ENCODE measurements at places on chromosomes 11 and 22. TPM values are rescaled to one million over a fixed set of nuclear protein-coding genes. Genes with fewer than 3 reads are reported as not detected.

DNA sequence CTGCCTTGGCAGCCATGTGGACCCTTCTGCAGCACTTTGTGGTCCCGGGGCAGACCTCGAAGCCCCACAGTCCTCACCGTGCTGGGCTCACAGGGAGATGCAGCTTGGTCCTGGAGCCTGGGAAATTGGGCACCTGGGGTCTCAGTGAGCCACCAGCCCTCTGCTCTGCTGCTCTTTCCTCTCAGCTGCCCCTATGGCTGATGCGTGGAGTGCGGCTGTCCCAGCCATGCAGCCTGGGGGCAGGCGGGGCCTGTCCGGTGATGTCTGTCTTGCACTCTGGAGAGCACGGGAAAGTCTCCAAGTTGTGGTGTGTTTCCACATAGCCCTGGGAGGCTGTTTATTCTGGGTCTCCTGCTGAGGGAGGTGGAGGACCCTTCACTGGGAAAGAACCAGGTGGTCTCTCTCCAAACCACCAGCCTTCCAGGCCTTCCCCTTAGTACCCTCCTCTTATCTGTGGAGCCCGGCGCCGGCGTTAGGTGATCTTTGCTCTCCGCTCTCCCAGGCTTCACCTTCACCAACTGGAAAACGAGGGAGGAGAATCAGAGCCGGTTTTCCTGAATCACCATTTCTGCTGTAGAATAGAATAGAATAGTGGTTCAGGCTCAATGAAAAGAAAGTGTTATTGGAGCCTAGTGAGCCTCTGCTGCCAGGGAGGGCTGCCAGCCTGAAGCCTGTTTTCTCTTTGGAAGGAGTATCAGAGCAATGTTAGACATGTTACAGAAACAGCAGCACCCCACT, 41.2 kb upstream of the GRAMD4 start:
- DNase-seq = no peak

EFCAB6 gene
- 3.9 TPM for total RNA-seq

- no peak for DNase-seq
Measured at GRCh38 chr22:42462016-42462415, 29.8 kb upstream of the NFAM1 start.

GRCh38 chr11:31818425-31818755, 7.3 kb upstream of the PAX6 start:
- DNase-seq = no peak

ROBO4 gene
- total RNA-seq = not detected

PKP3 gene
- 70.7 TPM for total RNA-seq

SLC25A18 gene
- not detected for total RNA-seq

OR52N4 gene
- total RNA-seq = not detected

GRCh38 chr22:37235897-37236607, 8.0 kb downstream of the RAC2 start:
- no peak for DNase-seq

DNA sequence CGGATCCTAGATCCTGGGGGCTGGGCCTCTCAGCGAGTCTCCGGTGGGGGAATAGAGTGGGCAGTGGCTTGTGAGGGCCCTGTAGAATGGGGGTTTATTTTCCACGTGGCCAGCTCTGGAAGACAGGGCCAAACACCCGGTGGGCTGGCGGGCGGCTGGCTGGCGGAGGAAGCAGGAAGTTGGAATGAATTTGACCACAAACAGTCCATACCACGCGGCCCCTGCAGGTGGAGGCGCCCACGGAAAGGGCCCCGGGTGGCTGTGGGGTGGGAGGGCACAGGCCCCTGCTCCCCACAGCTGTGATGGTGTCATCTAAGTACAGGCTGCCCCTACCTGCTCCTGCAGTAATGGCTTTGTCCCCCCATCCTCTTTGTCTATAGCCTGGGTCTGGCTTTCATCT, 15.1 kb downstream of the MCAT start:
- no peak for DNase-seq

DNA sequence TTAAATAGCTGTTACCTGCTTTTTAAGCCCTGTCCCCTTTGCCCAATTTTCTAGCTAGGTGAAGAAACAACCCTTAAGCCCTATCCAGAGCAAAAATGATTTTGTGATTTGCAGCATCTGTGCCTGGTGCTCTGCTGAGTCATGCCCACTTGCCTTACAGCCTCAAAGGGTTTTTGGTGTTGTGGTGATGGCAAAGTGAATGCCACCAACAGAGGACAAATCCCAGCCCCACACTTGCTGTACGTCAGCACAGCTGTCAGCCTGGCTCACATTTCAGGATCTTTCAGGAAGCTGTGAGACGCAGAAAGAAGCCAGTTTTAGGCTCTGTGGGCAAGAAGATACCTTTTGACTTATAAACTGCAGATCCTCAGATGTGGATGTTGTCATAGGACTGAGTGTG, 401.7 kb downstream of the TENM4 start:
- DNase-seq = no peak

DNA sequence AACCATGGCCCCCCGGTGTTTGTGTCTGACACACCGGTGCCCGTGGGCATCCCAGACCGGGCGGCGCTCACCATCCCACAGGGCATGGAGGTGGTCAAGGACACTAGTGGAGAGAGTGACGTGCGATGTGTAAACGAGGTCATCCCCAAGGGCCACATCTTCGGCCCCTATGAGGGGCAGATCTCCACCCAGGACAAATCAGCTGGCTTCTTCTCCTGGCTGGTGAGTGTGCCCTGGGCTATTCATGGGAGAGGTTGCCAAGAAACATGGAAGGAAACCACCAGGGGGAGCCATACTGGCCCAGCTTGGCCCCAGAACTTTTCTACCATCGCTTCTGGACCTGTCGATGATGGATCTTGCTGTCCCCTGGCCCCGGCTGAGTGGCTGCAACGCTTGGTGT, 36.5 kb downstream of the PRDM11 start:
- DNase-seq = peak; percentile 12

GRCh38 chr11:18697576-18697975, 1.0 kb upstream of the TMEM86A start:
- DNase-seq = no peak

DNA sequence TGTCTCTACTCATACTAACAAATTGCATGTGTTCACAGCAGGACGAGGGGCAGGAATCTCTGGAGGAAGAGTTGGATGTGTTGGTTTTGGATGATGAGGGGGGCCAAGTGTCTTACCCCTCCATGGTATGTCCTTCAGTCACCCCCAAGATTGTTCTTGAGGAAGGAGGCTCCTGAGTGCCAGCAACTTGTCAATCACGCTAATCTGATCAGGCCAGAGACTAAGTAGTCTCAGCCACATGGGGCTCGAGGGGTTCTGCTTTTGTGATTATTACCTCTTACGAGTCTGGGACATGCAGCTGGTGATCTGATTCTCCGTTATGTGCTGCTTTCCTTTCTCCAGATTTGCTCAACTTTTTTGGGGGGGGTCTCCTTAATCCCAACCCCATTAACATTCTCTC, 54.3 kb downstream of the CTNND1 start:
- no peak for DNase-seq

DNA sequence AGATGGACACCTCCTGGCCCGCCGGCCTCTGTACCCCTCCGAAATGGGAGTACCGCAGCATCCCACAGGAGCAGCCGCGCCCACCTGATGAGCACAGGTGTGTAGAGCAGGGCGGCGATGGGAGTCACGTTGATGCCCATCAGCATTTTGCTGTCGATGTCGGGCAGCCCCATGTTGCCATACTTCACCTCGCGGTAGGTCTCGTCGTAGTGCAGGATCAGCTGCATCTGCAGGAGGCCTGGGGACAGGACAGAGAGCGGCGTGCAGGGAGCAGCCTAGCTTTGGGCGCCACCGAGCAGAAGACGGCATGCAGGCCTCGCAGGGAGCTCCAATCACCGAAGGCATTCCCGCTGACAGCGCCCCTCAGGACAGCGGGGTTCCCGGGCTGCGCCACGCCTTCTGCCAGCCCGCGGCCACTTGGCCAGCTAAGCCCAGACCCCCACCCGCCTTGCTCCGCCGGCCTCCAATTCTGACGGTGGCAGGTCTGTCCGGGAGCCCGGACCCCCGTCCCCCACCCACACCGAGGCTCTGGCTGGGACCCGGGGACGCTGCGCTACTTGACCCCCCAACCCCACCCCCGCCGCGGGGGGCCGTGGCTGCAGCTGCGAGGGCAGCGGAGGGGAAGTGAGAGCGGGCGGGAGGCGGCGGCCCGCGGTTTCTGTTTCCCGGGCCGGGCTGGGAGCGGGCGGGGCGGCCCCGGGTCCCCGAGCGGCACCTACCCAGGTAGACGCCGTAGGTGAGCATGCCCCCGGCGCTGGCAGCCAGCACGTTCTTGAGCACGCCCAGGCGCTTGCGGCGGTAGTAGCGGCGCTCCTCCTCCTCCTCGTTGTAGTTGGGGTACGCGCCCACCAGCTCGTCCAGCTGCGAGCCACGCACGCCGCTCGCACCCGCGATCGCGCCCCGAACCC, 705 bp downstream of the UNC93B1 start:
- DNase-seq = no peak

OR51E2 gene
- not detected for total RNA-seq

MRPL23 gene
- total RNA-seq = 211 TPM

IL18 gene
- total RNA-seq = 132 TPM

OR10D3 gene
- total RNA-seq = not detected

DNA sequence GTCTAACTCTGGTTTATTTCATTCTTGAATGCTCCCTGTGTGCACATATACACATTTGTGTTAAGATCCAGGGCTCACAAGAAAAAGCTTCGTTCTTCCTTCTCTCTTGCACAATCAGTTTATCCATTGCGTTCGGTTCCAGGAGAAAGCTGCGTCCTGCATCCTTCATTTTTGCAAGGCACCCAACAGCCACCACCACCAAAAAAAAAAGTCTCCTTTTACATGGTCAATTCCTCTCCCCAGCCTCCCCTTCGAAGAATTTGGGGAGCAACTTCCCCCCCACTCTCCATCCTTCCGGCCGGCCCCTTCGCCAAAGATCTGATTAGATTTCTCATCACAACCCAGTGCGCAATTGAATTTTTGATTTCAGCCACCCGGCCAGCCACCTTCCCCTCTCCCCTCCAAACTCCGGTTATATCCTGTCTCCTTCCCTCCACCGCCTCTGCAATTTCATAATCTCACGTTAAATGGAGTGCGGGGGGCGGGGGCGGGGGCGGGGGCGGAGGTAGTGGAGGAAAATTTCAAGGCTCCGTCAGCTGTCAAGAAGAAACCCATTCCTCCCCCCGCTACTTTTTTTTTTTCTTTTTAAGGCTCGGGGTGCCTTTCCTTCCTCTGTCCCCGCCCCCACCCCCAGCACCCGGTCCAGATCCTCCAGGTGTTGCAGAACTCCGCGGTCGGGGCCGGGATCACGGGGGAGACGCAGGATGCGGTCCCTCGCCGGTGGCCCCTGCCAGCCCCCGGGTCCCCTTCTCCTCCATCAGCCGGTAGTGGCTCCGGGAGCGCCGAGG, 1166.5 kb downstream of the LRRC4C start:
- DNase-seq = no peak

DNA sequence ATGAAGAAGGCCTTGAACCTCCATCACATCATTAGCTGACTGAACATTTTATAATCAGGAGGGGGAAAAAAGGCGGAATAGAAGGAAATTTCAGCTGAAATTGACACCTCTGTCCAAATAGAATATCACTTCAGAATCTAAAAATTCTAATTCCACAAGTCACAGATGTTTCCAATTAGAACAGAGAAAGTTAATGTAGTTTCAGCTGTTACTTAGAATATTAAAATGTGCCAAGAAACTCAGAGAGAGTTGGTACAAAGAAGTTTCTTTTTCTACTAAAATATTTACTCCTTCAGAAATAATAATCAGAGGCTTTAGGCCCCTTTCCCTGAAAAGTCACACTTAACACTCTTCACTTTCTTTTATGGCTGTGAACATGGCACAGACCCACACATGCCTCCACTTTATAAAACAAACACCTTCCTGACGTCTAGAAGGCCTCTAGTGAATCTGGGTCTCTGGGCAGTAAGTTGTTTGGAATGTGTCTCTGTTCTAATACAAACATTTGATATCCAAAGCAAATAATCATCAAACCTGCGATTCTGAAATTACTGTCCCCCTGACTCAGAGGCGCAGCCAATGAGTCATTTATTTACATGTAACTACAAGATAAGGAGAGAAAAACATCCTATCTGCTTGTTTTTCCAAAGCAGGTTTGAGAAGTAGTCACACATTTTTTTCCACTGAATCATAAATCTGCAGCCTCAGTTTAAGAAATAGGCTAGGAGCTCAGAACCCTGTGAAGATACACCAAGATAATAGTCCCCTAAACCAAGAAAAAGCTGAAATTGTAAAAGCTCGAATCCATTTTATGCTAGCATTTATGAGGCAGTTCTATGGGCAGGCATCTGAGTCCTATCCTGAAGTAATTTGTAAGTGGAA, 148.4 kb downstream of the ME3 start:
- peak; percentile 95 for DNase-seq

Measured in Caki2 (cell line).